ENCODE measurements at places on chromosomes 7 and 10. TPM values are rescaled to one million over a fixed set of nuclear protein-coding genes. Genes with fewer than 3 reads are reported as not detected.

GRCh38 chr10:124090601-124091209 is 2.7 kb downstream of the CHST15 start:
- no peak for DNase-seq

DNA sequence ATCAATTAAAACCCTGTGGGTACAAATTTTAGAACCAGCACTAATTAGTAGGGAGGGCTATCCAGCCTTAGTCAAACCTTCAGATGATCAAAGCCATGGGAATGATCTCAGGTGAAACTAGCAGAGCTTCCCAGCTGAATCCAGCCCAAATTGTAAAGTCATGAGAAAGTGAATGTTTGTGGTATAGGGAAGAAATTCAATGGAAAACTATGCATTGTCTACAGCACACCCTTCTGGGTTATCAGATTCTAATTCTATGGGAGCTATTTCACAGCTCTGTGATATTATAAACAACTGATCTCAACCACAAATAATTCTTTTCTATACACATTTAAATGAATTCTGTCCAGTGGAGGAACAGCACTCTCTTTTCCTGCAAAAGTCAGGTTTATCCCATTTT is 24.6 kb upstream of the BMPER start:
- DNase-seq = no peak

GRCh38 chr10:120253131-120253530 is 203.9 kb upstream of the PLPP4 start:
- DNase-seq = no peak

DNA sequence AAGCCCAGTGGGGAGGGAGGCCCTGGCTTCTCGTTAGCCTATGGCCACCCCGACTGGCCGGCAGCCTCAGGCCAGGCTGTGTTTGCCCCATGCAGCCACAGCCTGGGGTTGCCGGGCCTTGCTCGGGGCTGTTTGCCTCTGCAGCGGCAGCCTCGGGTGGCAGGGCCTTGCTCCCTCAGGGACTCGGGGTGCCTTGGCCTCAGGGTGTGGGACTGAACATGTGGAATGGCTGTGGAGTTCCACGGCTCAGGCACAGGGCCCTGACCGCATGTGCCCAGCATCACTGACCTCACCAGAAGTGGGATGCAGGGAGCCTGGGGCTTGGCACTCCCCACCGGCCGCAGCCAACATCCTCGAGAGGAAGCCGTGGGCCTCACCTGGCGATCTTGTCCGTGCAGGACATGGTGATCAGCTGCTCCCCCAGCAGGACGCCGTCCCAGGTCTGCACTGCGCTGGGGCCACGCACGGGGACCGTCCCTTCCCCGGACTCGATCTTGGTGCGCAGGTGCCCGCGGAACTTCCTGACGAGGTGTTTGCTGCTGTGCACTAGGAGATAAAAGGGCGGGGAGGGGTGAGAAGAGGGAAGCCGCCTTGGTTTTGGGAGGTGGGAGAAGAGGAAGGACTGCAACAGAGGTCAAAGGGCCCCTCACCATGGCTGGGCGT is 160.5 kb downstream of the WDR37 start:
- DNase-seq = no peak

DNA sequence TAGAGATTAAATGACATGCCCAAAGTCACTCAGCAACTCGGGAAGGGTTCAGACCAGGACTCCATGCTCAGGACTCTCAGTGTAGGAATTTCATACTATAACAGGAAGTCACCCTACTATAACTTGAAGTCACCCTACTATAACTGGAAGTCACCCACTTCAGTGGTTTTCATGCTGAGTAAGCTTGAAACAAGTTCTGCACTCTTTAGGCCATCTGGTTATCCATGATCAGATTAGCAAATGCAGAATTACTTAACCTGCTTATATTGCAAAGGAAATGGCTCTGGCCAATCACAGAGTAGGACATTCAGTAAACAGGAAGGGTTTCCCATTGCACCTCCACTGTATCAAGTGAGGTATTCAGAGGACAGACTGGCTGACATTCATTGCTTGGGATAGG is 1240.4 kb downstream of the GATA3 start:
- DNase-seq = no peak

DNA sequence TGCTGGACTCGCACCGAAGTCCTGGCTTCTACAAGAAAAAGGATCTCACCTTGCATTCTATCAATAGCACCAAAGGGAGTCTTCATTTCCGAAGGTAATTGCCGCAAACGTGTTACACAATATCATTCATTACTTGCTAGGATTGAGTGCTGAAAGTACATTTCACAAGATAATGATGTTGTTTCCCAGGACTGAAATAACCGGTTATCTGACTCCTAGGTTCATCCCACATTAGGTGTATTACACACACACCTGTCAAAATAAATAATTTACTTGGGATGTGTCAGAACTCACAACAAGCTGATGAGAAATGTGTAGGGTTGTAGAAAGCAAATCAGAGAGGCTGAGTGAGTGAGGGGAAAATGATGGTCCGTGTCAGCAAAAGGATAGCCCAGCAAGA is 219.4 kb upstream of the RHOBTB1 start:
- DNase-seq = no peak

DNA sequence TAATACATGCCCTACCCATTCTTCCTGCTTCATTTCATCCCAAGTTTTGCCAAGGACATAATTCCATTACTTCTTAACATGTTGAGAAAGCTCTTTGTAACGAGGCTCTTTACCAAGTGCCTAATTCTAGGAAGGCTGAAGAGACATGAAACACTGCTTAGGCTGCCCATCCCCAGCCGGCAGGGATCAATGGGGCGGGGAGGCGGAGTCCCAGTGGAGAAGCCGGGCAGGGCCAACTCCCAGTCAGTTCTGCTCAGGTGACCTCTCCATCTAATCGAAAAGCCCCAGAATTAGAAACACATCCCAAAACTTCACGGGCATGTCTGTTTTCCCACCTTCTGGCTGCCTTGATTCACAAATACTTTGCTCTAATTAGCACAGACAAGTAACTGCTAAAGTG is 89.5 kb upstream of the LYZL1 start:
- DNase-seq = no peak

DNA sequence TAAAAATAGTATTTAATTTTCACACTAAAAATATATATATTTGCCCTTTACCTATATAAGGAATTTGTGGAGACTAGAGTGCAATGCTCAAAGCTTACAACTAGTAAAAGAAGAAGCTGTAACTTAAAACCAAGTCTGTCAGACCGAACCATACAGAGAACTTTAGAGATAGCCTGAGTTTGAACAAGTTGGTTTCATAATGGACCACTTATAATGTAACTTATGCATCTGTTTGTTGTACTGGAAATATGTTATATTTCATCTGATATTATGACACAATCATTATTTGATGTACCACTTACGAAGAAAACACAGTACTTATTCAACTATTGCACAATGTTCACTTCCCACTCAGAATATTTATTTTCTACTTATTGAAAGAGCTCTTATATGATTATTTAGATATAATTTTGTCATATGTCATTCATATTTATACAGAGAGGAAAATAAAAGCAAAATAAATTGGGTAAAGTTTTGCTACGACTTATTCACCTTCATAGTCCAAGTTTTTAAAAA is 462.8 kb downstream of the ATRNL1 start:
- DNase-seq = no peak

- DNase-seq = peak; percentile 60
These were observed 299.1 kb downstream of the LHFPL3 start for GRCh38 chr7:104627516-104627915.

DNA sequence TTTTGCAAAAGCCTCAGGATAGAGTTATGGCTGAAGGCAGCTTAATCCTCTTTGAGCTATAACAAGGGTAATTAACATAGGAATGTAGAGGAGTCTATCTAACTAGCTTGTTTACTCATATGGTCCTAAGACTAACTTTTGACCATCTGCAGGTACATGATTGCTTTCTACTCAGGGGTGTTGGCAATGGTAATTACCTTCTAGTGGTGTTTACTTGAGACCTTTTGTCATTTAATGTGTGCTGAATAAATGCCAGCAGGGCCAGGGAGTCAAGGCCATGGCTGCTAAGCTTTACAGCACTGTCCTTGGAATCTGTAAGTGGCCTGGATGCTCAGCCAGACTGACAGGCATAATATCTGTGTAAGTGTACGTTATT is 1325.0 kb downstream of the XPNPEP1 start:
- no peak for DNase-seq

DNA sequence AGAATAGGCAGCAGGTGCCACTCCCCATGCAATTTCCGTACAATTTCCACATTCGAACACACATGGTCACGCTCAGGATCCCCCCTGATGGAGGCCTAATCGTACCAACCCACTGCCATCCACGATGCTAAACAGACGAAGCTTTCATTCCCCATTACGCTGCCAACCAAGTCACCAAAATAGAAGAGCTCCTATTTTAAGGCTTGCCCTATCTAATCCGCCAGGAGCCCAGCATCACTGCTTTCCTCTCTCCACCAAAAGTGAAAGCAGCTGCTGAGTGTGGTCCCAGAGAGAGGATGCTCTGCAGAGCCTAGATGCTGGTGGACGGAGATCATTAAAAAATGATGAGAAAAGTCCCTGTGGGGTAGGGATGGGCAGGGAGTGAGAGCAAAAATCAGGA is 43.3 kb downstream of the HSPA12A start:
- DNase-seq = no peak

DNA sequence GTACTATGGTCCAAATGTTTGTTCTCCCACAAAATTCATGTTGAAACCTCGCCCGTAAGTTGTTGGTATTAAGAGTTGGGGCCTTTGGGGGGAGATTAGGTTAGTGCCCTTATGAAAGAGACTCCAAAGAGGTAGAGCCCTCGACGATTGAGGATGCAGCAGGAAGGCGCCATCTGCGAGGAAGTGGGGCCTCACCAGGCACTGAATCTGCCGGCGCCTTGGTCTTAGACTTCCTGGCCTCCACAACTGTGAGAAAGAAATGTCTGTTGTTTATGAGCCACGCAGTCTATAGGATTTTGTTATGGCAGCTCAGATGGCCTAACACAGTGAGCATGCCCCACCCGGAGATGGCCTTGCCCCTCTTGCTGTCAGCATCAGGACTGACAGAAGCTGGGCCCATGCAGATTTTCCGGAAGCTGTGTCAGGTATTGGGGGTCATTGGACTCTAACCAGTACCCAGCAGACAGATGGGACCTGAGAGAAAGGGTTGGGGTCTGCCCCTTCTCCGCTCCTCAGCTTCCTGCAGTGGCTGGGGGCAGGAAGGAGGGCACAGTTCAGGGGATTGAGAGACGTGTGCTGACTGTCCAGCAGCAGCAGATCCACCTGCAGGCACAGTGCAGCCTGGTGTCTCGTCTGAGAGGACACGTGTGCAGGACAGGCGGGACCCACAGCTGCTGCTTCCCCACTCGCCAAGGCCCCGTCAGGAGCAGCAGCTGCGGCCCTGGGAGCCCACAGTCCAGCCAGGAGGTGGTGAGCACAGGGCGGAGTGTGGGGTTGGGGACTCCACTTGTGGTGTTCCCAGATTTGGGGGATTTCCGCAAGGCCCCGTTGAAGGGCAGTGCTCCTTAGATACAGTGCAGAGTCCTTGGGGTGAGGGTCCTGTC is 47.8 kb downstream of the MGMT start:
- no peak for DNase-seq

The MALRD1 gene
- 0.09 TPM for total RNA-seq

Data from dermis blood vessel endothelial cell (primary cell).